Left cardiac atrium (tissue), 4 donors: ENCODE measurements at places on chromosomes 3 and 15. TPM values are rescaled to one million over a fixed set of nuclear protein-coding genes. Genes with fewer than 3 reads are reported as not detected.

Gene SLC27A2
- 0.74 TPM for total RNA-seq

Gene FBXO40
- 146 TPM for total RNA-seq

GRCh38 chr3:12483410-12483809, 870 bp upstream of the TSEN2 start:
- DNase-seq = no peak

GRCh38 chr15:59570315-59570714, 41.3 kb upstream of the GCNT3 start:
- DNase-seq = no peak

DNA sequence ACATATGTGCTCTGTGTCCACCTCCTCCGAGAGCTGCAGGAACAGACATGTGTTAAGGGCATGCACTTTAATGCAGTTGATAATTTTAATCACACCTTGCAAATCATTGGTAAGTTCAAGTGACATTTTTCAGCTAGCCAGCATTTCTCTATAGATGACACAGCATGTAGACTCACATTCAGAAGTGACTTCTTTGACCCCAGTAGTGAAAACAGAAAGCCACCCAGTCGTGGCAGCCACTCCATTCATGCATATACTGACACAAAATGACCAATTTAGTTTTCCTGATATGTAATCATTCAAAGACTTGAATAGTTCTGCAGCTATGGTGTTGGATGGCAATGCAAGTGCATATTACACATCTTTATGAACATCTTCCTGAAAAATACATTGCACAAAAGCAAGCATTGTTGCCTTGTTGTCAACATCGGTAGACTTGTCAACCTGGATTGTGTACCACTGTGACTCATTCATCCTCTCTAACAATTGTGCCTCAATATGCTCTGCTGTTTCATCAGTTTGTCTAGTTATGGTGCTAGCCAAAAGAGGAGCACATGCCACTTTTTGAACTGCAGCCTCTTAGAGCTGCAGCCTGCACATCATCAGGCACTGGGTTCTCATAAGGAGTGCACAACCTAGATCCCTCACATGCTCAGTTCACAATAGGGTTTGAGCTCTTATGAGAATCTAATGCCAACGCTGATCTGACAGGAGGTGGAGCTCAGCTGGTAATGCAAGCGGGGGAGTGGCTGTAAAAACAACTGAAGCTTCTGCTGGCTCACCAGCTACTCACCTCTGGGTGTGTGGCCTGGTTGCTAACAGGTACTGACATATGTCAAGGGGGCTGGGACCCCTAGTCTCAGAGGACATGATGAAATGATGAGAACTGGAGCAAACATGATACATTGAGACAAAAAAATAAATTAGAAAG, 622.0 kb downstream of the PYDC2 start:
- DNase-seq = no peak

- no peak for DNase-seq
These were observed 204.3 kb upstream of the GBE1 start for GRCh38 chr3:81965696-81966095.

DNA sequence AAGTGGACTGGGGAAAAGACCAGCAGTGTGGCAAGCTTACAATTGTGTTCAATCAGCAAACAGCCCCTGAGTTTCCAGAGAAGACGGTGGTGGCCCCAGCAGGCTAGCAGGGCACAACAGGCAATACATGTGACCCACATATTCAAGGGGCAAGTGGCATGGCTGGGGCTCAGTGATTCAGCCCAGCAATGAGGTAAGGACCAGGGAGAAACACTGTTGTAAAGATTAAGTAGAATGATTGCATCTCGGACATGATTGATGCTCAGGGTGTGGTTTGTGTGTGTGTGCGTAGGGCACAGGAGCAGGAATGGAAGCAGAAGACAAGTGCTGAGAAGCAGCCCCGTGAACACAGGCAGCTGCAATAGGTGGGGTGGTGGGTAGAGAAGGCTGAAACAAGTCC, 37.9 kb downstream of the KLHL6 start:
- DNase-seq = no peak
